ENCODE measurements at places on chromosomes 12 and 14.

GRCh38 chr12:31974673-31975072 lies 15.5 kb downstream of the RESF1 start:
- no peak for DNase-seq

DNA sequence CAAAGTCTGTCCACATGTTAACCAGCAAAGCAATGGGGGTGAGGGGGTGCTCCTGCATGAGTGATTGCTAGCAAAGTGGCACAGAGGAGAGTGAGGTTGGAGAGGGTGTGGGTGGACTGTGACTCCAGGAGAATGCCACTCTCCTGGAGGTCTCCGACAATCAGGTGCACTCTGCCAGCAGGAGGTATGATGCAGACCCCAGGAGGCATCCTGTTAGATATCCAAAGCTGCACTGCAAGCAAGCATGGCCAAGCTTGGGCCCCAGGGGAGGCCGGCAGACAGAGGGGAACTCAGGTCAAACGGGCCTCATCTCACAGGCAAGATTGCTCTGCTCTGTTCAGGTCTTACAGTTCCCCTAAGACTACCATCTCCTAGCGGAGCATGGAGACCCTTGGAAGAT lies 73.5 kb upstream of the ALX1 start:
- DNase-seq, result no peak

- DNase-seq, result peak; percentile 2
Measured at GRCh38 chr14:60090864-60091519, 731 bp upstream of the PCNX4 start.

DNA sequence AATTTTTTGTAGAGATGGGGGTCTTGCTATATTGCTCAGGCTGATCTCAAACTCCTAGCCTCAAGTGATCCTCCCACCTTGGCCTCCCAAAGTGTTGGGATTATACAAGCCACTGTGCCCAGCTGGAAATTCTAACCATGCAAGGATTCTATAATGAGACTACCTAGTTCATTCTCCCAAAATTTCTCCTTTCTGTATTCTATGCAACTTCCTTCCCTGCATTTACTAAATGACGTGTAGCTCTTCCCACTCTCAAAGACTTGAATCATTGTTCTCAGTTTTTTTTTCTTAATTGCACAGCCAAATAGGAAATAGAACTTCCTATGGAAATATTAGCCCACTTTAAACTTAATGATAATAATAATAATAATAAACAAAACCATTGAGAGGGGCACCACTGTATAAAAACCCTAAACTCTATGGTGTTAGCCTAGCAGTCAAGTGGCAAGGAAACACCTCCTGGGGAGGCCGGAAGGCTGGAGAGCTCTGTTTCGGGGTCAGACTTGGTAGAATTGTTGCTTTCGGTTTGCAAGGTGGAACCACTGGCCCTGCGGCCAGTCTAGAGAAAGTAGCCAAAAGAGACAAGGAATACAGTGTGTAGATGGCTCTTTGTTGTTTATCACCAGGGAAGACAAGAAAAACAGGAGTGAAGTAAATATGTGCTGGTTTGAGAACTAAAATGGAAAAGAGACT lies 40.0 kb upstream of the TESC start:
- no peak for DNase-seq

DNA sequence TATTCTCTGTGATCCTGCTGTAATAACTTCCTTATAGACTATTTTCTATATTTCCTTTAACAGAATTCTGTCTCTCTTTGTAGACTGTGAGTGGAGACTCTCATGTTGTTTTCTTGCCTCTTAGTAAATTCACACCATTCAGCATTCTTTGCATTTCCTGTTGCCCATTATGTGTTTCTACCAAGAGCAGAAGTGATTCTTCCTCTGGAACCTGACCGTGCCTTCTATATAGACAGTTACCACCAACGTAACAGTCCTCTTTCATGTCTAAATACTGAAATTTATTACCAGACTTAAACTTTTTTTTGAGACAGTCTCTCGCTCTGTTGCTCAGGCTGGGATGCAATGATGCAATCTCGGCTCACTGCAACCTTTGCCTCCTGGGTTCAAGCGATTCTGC lies 31.1 kb downstream of the METAP2 start:
- no peak for DNase-seq

DNA sequence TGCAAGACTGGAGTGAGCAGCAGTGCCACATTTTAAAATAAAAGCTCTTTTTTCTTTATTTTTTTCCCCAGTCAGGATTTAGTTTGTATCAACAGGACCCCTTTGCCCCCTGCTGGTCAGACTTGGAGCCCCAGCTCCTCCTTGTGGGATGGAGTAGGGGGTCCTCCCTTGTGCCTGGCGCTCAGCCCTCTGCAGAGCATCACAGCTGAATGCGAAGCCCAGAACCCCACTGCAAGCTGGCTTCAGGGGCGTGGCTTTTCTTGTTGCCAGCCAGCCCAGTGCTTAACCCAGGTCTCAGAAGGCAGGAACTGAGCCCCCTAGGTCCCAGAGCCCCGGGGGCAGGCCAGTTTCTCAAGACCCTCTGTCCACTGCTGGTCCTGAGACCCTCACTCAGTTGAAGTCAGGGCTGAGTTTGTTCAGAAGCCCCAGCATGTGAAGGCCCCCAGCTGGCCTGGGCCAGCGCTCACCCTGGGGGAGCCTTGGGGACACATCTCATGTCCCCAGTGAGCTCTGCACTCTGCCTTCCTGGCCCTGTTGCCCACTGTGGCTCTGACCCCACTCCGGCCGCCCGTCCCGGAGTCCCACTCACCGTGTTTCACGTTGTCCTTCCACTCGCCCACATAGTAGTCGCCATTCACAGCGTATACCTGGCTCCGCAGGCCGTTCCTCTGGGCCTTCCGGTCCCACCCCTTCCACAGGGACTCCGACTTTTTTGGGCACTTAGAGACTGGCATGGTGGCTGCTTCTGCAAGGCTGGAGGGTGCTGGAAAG lies 519 bp downstream of the MORN3 start:
- peak; percentile 66 for DNase-seq

- no peak for DNase-seq
Measured at GRCh38 chr14:66234411-66234810, 251.8 kb upstream of the CCDC196 start.

GRCh38 chr14:100818221-100818699 lies 7.7 kb upstream of the MEG3 start:
- no peak for DNase-seq

DNA sequence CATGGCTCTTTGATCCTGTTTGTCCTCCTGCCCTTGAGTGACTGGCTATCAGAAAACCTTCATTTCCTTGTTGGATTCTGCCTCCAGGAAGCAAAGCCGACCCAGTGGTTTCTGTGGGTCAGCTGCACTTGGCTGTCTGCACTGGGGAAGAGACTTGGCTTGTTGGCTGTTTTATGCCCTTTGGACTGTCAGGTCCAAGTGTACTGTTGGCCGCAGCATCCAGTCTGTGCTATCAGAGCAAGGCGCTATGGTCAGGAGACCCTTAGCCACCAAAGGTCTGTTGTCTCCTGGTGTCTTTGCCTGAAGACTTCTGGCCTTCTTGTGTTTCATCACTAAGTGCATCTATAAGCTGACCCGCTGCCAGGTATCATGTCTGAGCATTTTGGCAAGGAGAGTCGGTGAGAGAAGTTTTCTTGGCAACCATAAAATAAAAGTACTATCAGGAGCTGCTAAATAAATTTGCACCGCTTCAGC lies 177.4 kb upstream of the HIF1A start:
- DNase-seq, result no peak

GRCh38 chr12:9064815-9065606 lies 50.7 kb downstream of the A2M start:
- peak; percentile 23 for DNase-seq

DNA sequence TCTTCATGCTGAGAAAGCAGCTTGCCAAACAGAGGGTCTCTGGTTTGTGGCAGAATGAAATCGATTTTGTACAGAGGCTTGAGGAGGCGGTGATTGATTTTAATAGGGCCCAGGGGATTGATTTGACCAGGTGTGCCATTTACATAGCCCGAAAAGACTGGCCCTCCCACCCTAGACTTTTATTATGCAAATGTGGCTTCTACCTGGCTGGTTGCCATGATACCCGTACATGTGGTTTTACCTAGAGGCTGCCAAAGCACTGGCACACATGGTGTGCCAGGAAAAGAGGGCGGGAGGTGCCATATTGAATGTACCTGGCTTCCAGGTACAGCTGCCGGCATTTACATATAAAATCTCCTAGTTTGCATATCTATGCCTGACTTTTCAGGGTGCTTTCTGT lies 18.0 kb upstream of the GUCY2C start:
- DNase-seq, result no peak

DNA sequence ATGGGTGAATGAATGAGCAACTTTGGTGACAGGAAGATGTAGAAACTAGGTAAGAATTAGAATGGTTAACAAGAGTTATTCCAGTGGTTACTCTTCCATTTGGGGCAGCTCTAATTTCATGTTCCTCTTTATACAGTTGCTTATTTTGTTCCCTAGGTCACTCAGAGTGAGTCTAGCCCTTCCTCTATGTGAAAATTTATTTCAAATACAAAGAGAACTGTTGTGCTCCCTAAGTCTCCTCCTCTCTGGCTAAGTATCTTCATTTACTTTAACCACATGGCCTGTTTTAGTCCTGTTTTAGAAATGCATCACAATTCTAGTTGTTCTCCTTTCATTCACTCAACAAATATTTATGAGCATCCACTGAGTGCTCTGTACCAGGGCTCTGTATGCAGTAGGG lies 51.1 kb upstream of the HIF1A start:
- no peak for DNase-seq

GRCh38 chr12:126384026-126384564 lies 1318.9 kb downstream of the AACS start:
- DNase-seq, result no peak

- no peak for DNase-seq
Measured at GRCh38 chr12:92987846-92988621, 58.9 kb upstream of the EEA1 start.

DNA sequence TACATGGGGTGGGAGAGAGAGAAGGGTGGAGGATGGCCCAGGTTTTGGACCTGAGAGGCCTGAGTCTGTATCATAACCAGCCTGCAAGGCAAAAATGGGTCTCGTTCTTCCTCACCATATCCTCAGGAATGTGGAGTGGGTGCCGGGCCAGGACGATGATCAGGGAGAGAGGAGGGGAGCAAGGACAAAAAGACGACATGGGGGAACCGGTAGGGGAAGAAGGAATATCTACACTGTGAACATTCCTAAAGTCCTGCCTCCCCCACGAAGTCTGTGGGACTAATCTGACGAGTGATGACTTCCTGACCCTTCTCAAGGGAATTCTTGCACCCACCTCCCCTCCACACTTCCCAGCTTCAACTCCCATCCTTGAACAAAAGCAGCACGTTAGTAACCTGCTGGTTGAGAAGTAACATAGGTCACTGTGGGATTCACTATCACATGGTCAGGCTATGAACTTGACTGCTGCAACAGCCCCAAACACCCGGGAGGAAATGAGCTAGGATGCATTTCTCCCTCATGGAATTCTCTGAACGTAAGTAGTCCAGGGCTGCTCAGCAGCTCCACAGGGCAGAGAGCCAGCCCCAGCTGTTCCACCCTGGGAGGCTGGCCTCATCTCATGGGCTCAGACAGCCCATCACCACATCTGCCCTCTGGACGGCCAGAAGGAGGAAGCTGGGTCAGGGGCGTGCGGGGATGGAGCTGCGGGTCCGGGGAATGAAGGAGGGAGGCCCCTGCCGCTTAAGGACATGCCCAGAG lies 36.8 kb upstream of the VWF start:
- DNase-seq, result no peak

DNA sequence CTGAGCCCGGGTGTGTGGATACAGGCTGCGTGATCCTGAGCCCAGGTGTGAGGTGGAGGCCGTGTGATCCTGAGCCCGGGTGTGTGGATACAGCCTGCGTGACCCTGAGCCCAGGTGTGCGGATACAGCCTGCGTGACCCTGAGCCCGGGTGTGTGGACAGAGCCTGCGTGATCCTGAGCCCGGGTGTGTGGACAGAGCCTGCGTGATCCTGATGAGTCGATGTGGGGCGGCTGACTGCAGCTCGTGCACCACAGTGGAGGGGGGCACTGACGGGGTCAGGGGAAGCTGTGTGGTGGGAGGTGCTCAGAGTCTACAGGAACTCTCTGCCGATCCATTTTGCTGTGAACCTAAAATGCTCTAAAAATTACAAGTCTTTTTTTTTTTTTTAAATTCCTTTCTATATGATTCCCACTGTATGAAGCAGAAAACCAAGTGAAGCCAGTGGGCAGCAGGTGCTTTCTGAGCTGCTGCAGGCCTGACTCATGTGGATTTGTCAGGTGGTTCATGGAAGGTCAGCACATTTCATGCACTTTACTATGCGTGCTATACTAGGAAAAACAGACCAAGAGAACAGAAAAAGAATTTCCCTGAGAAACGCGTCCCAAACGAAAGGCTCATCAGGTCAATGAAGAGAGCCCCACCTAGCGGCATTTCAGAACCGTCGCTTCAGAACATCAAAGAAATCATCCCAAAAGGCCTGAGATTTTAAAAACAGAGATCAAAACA lies 19.3 kb downstream of the BRF1 start:
- DNase-seq, result no peak

- DNase-seq, result no peak
Measured at GRCh38 chr12:57171668-57172067, 24.2 kb upstream of the LRP1-AS start.

DNA sequence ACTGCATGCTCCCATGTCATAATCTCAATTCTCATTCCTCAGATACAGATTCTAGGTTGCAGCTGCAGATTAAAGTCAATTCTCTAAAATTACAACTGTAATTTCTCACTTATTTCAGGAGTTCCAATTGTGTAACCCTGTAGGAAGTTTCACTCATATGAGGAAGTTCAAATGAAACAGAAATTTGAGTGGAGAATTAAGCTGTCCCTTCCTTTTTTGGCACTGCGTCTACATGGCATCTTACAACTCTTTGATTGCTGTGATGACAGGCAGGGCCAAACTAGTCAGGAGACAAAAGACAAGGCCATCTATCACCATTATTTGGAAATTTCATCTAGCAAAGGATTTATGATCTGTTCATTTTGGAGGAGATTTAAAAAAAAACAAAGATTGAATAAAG lies 13.3 kb upstream of the GRIP1 start:
- no peak for DNase-seq

DNA sequence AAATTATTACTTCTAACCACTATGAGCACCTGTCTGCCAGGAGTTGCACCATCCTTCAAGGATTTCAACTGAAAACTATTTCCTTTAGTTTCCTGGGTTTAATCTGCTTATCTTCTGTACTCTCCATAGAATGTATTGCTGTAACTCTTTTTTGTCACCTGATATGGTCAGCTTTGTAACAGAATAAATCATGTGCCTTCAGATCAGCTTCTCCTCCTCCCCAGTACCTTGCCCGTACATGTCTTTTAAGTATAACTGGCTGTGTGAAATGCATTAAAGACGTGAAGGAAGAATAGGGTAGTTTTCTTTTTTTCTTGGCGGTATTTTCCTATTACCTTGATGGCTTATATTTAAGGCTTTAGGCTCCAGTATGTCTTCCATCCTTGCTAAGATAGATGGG lies 200.3 kb upstream of the NAV3 start:
- no peak for DNase-seq

DNA sequence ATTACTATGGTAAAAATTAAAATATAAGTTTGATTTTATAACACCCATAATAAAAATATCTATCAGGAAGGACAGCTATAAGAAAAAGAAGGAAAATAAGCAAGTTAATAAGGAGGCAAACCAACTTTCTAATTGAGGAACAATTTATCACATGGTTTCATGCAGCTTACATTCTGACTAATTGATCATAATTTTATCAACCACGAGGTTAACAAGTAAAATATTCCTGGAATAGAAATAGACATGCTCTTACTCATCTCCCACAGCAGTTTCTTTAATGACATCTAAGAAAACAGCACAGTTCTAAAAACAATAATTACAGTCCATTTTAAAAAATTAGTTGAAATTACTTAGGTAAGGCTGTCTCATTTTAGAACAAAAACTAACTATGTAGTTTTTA lies 130.8 kb upstream of the KRR1 start:
- DNase-seq, result no peak

- no peak for DNase-seq
Measured at GRCh38 chr12:673849-674248, 10.6 kb upstream of the NINJ2 start.

Measured in stimulated activated CD4-positive, alpha-beta T cell treated with anti-CD3 and anti-CD28 coated beads, Interleukin-4, amount 100 ng/mL, for 1 hour (primary cell).